Epithelial cell of esophagus (primary cell): ENCODE measurements at places on chromosomes 4 and X.

DNA sequence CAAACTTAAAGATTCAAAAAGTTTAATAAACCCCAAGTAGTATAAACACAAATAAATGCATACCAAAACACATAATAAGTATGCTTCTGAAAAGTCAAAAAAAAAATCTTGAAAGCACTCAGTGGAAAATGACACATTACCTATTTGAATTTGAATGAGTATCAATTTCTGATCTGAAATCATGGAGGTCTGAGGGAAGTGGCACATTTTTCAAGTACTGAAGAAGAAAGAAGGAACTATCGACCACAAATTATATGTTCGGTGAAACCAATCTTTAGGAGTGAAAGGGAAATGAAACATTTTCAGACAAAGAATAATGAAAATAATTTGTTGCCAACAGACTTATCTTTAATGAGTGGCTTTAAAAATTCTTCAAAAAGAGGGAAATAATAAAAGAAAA is 12.1 kb upstream of the F9 start:
- DNase-seq = no peak

DNA sequence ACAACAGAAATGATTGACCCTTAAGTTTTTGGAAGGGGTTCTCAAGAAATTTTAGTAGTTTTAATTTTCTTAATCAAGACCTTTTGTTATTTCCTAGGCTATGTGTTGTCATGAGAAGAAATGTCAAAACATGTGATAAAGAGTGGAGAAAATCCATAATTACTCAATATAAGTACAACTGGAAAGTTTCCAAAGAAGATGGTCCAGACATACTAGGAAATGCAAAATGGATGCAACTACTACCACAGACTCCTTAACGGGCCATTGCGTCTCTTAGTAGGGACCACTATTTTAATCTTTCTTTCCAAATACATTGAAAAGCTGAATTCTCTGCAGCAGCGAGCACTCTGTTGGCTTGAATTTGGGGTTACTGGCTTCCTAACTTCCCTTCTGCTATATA is 148.8 kb downstream of the NWD2 start:
- no peak for DNase-seq

DNA sequence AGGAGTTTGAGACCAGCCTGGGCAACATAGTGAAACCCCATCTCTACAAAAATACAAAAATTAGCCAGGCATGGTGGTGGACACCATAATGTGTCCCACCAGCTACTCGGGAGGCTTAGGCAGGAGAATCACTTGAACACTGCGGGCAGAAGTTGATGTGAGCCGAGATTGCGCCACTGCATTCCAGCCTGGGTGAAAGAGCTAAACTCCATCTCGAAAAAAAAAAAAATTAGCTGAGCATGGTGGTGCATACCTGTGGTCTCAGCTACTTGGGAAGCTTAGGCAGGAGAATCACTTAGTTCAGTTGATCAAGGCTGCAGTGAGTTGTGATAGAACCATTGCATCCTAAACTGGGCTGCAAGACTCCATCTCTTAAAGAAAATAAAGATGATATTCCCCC is 91.2 kb downstream of the PLS3 start:
- DNase-seq = no peak

DNA sequence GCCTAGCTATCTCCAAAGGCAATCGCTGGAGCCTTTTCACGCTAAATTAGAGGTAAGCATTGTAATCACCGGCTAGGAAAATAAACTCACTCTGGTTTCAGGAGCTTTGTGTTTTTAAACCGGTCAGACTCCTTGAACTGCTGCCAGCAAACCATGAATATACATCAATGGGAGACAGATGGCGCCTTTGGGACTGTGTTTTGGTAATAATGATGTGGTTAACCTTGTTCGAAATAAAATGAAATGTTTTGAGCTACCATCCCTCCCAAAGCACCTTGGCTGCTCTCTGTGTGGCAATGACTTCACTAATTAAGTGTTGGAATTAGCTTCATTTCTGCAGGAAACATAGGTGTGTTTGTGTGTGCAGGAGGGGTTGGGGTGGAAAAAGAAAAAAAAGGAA is 65.3 kb downstream of the CLNK start:
- DNase-seq = peak; percentile 62
